Glutamatergic neuron (in vitro differentiated cells): ENCODE measurements at places on chromosomes 6 and 20.

GRCh38 chr6:52539607-52540006 lies 37.3 kb downstream of the TRAM2 start:
- no peak for DNase-seq

DNA sequence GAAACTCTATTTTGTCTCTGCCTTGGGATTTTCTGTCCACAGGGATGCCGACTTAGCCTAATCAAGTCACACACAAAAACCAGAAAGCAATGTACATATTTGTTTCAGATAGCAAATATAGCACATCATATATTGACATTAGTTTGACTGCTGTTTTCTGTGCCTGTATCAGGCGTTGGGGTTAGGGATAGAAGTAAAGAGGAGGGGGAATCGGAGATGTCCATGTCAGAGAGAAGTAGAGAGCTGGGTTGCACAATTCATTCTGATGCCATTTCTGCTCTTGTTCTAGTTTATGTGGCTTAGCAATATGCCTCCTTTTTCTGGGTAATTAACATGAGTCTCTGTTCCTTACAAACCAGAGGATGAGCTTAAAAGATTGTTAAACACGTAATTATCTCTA lies 14.7 kb upstream of the IPCEF1 start:
- no peak for DNase-seq

GRCh38 chr20:41003143-41003935 lies 25.3 kb upstream of the TOP1 start:
- DNase-seq: no peak

- peak; percentile 33 for DNase-seq
Measured at GRCh38 chr6:140050101-140050995, 675.9 kb upstream of the CITED2 start.

- no peak for DNase-seq
Measured at GRCh38 chr6:146111881-146112450, 83.1 kb downstream of the GRM1 start.
